CD4-positive, alpha-beta T cell treated with Interleukin-10 for 1 hour (primary cell): ENCODE measurements at places on chromosomes 7 and 10.

GRCh38 chr10:6074489-6075301 lies 12.5 kb upstream of the IL2RA start:
- DNase-seq, result no peak

GRCh38 chr10:12659706-12660105 lies 310.4 kb downstream of the CAMK1D start:
- no peak for DNase-seq

DNA sequence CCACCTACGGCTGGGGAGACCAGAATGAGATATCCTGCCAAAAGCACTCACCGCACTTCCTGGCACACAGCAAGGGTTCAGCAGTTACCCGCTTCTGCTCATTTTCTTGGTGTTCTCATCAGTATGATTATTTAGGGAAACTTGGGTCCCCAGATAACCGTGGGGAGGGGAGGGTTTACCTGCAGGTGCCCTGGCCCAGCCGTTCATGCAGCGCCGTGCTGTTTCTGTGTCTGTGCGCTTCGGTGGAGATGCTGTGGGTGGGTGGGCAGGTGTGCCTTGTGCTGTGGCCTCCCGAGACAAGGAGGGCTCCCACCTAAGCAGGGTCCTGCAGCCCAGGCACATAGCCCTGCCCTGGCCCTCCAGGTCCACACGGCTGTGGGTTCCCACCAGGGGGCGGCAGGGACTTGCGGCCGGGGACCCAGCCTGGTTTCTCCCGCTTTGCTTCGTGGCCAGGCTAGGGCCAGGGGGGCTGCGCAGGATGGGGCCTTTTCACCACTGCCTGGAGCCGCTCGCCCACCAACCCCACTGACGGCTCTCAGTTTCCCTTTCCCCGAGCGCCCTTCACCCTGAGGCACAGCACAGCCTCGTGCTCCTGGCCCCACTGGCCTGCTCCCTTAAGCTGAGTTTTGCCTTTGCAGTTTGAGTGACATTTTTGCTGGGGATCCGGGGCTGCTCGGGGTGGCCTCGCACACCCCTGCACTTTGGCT lies 78.5 kb downstream of the LHPP start:
- peak; percentile 75 for DNase-seq

DNA sequence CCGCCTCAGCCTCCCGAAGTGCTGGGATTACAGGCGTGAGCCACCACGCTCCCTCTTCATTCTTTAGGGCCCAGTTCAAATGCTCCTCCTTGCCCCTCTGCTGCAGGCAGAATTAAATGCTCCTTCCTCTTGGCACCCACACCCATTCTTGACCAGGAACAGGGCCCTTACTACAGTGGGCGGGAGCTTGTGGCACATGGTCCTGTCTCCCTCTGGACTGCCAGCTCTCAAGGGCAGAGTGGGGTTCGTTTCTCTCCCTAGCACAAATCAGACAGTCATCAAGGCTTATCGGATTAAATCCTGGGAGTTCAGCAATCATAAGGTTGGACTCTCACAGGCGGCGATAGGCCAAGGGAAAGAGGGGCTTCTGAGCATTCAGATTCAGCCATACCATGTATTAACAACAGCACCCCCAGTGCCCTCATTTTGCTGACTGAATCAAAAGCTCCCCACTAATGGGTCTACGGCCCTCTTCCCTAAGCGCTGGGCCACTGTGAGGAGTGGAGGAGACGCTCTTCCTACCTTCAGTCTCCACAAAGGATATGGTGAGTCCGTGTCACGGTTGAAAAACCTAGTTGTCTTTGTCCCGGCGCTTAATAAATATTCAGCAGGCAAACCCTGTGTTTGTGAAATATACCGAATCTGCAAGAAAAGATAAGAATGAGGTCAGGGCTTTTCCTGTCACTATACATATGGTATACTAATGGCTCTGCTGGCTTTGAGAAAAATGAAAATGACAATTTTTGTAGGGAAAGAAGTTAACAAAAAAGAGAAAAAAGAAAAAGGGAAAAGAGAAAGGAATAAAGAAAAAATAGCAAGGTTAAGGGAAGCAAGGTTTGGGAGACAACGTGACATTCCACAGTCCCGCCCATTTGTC lies 107.4 kb downstream of the CLEC2L start:
- no peak for DNase-seq

DNA sequence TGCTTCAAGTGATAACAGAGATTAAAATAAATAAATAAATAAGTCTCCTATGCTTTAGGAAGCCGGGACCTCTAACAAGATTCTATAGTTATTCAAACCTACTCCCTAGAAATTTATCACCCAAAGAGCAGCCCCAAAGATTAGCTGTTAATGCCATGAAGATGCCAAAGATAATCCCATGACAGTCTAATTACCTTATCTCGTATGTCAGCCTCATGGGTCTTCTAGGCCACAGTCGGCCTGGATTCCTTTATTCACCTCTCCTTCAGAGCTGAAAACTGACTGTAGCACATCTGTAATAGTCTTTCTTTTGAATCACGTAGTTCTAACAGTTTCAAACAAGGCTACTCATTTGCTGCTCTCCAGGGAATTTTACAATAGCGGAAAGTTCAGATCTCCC lies 24.2 kb downstream of the COL1A2 start:
- no peak for DNase-seq

GRCh38 chr10:49596836-49597235 lies 13.3 kb upstream of the SLC18A3 start:
- DNase-seq, result no peak
